AG09319 (cell line): ENCODE measurements at places on chromosomes 7 and 10.
A peak's percentile ranks its signal among the peaks of the same experiment; 100 is the strongest.

DNA sequence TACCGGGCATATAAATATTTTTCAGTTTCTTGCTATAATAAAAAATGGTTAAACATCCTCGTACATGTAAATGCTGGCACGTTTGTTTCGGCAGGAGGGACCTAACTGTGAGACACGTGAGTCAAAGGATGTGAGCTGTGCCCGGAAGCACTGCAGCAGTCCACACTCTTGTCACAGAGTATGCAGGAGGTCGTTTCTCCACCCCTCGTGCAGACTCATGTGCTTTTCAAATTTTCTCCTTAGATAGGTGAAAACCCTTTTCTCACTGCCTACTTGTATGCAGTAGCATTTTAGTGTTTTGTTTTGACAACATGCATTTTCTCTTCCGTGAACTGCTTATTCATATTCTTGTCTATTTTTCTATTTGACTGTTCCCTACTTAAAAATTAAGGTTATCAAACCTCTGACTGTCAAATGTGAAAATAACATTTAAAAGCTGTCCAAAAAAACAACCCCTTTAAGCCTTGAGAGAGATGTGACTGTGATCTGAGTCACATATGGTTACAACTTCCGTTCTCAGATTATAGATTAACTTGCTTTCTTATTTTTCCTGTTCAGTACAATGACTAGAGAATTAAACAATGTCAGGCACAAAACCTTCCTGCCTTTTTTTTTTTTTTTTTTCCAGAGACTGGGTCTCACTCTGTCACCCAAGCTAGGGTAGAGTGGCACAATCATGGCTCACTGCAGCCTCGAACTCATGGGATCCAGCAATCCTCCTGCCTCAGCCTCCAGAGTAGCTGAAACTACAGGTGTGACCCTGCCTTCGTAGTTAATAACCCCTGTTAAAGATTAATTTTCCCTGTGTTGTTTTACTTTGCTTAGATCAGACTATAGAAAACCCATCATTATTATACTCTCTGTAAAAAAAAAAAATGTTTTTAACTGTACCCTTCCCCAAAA is 45.1 kb downstream of the DPY19L1 start:
- no peak for DNase-seq

DNA sequence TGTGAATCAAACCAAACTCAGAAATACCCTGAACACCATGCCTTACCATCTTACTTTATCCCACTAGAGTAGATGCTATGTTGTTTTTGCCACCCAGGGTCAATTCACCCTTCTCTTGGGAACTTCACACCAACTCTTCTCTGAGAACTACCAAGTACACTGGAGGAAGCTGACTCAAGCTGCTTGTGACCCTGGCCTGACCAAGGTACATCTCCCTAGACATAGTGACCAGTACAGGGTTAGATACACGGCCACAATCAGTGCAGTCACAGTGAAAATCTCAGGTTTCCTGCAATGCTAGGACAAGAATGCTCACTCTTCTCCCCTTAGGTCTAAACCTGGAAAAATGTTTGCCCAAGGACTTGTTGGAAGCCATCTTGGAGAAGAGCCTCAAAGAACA is 31.8 kb downstream of the EZH2 start:
- DNase-seq, result no peak

- peak; percentile 5 for DNase-seq
Observed at GRCh38 chr7:28688651-28689050, 269.5 kb downstream of the TRIL start.

- no peak for DNase-seq
Observed at GRCh38 chr7:36071605-36072004, 81.4 kb upstream of the EEPD1 start.

- DNase-seq, result no peak
Observed at GRCh38 chr7:142188846-142189245, 69.0 kb downstream of the PRSS58 start.
